Stimulated activated CD4-positive, alpha-beta T cell treated with anti-CD3 and anti-CD28 coated beads, Interleukin-15, amount 100 ng/mL, for 1 hour (primary cell): ENCODE measurements at places on chromosomes 13 and 19.

DNA sequence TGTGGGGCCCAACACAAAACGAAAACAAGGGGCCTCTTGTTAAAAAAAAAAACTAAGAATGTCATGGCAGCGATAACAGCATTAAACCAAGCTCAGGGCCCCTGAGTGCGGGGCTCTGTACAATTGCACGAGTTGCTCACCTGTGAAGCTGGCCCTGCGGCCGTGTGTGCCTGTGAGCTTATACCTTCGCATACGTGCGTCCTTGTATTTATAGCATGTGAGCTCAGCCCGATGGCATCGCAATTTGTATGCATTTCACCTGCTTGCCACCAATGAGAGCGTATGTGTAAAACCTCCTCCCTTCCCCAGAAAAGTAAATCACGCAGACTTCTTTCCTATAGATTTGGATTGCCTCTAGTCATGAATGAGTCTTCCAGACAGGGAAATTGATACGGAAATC lies 17.1 kb downstream of the HNRNPM start:
- DNase-seq, result no peak

- DNase-seq, result no peak
These were observed 54.6 kb downstream of the ATP11A start for GRCh38 chr13:112744168-112745021.

DNA sequence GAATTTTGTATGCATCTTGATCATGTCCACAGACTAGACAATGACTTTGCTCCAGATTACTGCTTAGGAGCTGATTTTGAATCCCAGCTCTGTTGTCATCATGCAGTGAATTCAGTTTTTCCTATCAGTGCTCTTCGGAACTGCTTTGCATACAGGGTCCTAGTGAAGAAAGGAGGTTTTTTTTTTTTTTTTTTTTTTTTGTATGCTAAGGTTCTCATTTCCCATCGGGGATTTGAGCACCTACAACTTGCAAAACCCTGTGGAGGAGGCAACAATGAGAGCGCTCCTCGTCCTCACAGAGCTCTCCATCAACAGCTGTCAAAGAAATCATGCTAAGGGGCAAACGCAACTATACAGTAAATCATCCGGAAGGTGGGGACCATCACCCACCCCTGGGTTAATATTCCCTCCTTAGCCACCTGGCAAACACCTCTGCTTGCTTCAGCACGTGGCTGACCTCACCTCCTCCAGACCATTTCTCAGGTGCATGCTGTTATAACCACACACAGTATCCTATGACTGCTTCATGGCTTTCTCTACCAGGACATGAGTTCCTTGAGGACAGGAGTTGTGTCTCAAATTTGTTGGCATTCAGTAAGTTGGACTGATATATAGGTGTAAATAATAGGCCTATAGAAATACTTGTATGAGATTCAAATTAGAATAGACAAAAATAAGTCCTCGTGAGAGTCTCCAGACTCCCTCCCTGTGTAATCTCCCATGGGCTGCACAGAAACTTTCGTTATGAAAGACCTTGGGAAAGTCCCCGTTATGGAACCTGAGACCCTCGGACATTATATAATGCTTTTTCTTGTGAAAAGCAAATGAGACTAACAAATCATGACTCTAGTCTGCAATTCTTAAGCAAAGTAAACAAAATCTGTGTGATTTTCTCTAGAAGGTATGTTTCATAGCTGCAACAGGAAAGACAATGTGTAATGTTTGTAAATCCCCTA lies 113.8 kb downstream of the KATNAL1 start:
- DNase-seq, result no peak

DNA sequence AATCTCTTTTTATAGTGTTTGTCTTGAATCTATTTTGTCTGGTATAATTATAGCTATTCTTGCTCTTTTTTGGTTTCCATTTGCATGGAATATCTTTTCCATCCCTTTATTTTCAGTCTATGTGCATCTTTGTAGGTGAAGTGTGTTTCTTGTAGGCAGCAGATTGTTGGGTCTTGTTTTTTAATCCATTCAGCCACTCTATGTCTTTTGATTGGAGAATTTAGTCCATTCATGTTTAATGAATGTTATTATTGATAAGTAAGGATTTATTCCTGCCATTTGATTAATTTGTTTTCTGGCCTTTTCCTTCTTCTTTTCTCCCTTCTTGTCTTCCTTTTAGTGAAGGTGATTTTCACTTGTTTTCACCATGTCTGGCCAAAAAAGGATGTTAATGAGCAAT lies 11.7 kb upstream of the ZDHHC20 start:
- no peak for DNase-seq

- no peak for DNase-seq
These were observed 9.8 kb downstream of the TEX30 start for GRCh38 chr13:102763741-102764140.
